ENCODE measurements at places on chromosomes 2 and 18.

DNA sequence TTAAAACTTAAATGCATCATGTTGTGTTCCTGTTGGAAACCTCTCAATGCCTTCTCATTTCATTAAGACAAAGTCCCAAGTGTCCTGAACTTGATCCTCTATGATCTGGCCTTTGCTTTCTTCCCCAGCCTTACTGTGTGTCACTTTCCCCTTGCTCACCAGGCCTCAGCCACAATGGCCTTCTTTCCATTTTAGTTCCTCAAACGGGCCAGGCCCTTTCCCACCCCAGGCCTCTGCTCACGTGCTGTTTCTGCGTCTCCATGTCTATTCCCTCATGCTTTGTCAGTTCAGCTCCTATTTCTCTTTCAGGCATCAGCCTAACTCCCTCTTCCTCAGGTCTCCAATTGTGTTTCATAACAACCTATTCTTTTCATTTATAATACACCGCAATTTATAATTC lies 19.5 kb downstream of the CXCR4 start:
- DNase-seq: no peak

DNA sequence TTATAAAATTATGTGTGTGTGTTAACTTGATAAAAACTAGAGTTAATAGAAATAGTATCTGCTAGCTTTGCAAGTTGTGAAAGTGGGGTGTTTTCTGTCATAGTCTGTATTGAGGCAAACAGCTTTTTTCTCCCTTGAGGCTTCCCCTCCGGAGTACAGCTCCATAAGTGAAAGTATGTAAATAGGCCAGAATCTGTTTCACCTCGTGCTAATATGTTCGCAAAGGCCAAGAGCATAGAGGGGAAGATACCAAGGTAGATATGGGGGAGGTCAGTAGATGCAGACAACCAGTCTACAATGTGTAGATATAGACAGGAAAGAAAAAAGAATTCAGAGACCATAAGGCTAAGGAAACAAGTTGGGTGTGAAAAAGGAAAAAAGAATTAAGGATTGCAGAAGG lies 72.9 kb downstream of the PTRHD1 start:
- DNase-seq: no peak

DNA sequence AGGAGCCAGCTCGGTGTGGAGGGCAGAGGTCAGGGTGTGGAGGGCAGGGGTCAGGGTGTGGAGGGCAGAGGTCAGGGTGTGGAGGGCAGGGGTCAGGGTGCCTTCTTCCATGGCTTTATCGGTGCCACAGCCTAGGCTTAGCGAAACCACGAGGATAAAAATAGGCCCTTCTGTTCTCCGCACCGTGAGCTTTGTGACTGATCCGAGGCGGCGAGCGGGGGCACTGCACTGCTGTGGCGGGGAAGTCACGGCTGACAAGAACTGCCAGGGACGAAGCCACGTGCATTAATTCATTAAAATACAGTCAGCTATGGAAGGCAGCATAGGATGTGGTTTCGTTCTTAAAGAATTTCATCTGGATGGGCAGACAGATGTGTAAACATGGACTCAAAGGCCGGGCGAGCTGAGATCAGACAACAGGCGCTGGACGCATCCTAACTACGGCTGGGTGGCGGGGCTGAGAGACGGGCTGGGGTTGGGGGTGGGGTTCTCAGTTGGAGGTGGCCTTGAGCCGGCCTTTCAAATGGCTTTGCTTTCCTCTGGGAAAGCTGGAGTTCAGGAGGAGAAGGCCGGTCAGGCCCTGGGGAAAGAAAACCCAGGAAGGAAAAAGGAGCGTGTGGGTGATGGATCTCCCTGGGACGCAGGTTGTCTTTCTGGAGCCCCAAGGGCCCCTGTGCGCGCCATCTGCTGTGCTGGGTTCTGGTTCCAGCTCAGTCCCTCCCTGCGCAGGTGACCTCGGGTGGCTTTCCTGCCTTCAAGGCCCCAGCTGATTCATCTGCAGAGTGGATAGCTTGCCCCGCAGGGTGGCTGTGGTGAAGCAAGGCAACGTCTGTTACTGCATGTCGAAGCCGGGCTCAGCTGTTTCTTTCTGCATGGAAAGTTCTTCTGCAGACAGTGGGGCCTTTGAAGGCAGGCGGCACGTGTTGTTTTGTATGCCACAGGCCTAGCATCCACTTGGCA lies 958 bp upstream of the ALLC start:
- no peak for DNase-seq

- no peak for DNase-seq
These were observed 33.5 kb downstream of the RMND5A start for GRCh38 chr2:86753606-86754005.

DNA sequence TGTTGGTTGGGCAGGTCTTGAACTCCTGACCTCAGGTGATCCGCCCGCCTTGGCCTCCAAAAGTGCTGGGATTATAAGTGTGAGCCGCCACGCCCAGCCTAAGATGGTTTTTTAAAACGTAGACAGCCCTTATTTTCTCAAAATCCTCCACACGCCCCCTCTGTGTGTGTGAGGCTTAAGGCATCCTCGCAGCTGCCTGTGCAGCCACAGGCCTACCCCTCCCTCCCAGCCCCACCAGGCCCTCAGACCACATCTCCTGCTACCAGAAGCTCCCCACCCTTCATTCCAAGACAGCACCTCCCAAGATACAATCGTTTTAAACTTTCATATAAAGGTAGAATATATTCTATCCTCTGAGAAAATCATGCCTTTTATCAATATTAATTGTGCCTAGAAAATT lies 4.8 kb downstream of the ANO7 start:
- no peak for DNase-seq

DNA sequence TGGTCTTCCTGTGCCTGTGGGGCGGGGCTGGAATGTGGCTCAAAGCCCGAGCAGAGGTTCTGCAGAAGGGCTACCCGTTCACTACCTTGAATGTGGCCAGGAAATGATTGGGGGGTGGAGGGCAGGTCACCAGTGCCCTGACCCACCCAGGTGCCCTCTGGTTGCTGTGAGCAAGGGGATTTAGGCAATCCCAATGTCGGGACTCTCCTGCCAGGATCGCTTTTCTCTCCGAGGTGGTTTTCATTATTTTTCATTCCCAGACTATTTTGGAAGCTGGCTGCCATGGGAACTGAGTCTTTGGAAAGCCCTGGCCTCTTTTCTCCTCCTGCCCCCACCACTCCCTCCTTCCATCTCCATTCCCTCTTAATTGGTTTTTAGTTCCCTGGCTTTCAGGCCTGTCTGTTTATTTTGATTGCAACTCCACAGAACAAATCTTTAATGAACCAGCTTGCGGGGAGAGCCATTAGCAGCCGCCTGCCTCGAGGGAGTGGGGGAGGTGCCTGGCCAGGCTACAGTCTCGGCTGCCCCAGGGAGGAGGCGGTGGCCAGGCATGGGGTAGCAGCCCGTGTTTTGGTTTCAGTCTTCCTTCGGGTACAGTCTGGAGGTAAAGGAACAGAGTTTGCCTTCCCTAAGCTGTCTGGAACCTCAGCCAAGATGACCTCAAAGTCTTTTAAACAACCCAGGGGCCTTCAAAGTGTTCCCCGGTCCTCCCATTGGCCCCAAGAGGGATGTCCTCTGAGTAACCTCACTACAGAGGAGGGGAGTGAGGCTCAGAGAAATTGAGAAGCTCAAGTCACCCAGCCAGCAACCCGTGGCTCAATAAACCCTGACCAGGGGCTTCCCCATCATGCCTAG lies 114.4 kb upstream of the HAAO start:
- peak; percentile 57 for DNase-seq

GRCh38 chr2:37555457-37555856 lies 116.0 kb downstream of the CDC42EP3 start:
- DNase-seq: no peak

DNA sequence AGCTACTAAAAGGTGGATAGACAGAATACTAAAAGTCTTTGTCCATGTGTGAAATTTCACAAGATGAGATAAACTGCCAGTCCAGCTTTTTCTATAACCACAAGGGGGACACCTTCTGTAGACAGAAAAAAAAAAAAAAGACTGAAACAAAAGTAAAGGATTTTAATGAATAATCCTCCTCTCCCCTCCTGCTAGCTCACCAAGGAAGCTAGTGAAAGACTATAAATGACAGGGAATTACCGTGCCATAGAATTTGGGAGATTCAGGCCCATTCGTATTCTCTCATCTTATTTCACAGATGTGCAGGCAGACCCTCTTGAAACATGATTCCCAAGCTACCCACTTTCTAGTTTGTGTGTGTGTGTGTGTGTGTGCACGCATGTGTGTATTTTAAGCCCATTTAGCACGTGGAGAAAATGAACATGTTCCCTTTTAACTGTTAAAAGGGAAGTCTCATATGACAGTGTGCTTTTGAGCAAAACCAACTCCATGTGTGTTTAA lies 36.3 kb upstream of the SLC8A1 start:
- peak; percentile 57 for DNase-seq

GRCh38 chr2:114316532-114317300 lies 125.7 kb upstream of the DPP10 start:
- no peak for DNase-seq

GRCh38 chr2:85999061-85999831 lies 106.4 kb downstream of the POLR1A start:
- DNase-seq: peak; percentile 78

GRCh38 chr2:68992933-68993332 lies 18.5 kb downstream of the GKN1 start:
- DNase-seq: no peak

DNA sequence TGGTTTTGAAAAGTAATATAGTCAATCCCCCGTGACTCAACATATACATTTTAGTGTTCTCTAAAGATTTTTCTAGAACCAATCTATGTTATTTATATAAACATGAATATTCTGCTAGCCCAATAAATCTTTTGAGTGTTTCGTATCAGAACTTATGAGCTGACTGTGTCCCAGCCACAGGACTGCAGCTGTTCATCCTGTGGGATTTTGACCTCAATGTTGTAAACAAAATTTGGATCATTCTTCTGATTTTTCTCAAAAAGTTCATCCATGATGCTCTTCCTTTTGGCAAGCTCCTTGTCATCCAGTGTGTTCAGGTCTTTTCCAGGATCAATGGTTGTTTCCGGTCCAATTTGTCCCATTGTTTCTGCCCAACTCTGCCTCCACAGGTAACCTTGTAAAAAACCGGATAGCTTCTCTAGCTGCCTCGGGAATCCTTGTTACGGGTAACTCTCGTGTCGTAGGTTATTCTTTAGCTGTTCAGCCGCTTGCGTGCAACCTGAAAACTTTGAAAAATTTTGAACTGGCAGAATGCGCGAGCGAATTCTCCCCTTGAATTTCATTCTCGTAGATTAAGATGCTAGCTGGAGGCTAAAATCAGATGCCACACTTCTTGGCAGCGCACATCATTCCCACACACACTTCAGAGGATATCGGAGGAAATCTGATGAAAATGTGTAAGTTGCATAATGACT lies 195.2 kb downstream of the SH3BP4 start:
- DNase-seq: no peak

DNA sequence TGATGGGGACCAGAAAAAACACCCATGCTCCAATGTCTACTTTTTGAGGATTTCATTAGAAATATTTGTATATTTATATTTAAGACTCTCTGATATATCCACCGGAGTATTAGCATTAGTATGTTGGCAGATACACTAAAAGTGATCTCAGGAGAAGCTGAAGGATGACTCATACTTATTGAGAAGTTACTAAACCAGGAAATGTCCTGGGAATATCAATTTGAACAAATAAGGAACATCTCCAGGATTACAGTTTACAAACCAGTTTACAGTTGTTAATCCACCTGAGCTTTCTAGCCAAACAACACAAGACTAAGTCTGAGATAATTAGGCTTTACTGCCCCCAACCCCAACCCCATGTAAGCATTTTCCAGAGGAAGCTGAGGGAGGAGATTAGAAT lies 16.1 kb upstream of the DPP4 start:
- DNase-seq: peak; percentile 63

DNA sequence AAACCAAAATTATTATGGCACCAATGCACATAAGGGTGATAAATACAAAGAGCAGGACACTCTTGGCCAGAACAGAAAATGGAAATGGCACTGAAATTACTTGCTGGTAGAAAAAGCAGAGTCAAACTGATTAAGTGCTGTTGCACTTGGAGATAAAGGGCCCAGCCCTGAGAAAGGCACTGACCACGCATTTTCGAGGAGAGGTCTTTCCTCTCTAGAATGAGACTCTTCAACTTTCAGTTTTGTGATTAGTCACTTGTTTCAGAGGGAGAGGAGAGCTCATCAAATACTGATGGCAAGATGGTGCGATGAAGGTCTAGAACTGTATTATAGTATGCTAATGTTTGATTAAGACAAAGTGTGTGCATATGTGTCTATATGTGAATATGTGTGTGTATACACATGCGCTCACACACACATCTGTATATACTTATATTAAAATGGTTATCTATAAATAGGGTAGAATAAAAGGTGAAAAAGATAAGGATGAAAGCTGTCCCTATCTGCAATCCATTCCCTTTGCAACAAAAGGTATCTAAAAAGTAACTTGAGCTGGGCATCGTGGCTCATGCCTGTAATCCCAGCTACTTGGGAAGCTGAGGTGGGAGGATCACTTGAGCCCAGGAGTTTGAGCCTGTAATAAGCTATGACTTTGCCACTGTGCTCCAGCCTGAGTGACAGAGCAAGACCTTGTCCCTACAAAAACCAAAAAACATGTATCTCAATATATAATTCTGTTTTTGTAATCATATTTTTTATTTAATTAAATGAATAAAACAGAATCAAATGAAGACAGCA lies 48.8 kb upstream of the ZDBF2 start:
- no peak for DNase-seq

- DNase-seq: no peak
These were observed 60.9 kb upstream of the SLC14A2 start for GRCh38 chr18:45554389-45554737.

- no peak for DNase-seq
These were observed 167.5 kb downstream of the SLC39A10 start for GRCh38 chr2:195824478-195824877.

DNA sequence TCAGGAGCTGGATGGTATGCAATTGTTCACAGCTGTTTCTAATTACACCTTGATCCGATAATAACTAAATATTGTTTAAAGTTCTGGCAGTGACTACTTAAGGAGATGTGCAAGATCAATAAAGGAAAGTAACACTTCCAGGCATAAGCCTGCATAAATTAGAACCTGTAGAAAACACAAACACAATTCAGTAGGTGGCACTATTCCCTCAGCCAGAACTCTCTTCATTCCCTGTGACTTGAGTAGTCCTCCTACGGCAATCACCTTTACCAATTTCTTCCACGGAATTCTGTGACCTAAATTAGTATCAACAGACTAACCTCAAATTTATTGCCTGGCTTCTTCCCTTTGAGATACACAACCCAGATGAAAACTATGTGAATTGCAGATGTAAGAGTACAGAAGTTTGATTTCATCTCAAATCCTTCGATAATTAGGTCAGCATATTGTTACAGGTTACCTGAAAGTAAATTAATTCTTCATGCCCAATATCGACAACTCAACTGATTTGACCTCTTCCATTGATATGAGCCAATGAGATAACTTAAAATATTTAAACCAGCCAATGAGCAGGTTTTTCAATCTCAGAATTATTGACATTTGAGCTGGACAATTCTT lies 137.8 kb downstream of the PID1 start:
- peak; percentile 66 for DNase-seq

DNA sequence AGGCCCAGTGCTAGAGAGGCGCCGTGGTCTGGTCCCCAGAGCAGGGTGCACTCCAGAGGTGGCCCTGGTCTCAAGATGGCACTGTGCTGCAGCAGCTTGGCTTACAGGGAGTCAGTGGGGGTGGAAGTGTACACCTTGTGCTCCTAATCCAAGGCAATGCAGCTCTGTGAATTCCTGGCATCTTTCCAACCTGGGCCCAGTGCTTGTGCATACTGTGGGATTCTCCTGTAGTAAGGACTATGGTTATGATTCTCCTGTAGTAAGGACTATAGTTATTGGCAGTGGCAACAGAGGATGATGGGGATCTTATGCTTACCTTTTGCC lies 616.7 kb upstream of the REG3G start:
- no peak for DNase-seq

GRCh38 chr2:232348936-232349335 lies 29.6 kb upstream of the ALPP start:
- DNase-seq: no peak

All from iris pigment epithelial cell (primary cell).